Pancreas (tissue), 10 donors: ENCODE measurements at places on chromosomes 2 and 18. TPM values are rescaled to one million over a fixed set of nuclear protein-coding genes. Genes with fewer than 3 reads are reported as not detected.

Gene ICA1L
- 2.7 TPM for total RNA-seq

Gene WNT10A
- total RNA-seq = not detected

Gene OSR1
- 2.7 TPM for total RNA-seq

Gene MSGN1
- not detected for total RNA-seq

Gene SGO2
- total RNA-seq = 0.78 TPM

GRCh38 chr2:95387358-95387757, 15.2 kb upstream of the FAHD2A start:
- no peak for DNase-seq

GRCh38 chr18:11985586-11985985, 4.3 kb downstream of the IMPA2 start:
- DNase-seq = no peak

- no peak for DNase-seq
Measured at GRCh38 chr2:170332676-170333402, 154.9 kb downstream of the MYO3B start.

DNA sequence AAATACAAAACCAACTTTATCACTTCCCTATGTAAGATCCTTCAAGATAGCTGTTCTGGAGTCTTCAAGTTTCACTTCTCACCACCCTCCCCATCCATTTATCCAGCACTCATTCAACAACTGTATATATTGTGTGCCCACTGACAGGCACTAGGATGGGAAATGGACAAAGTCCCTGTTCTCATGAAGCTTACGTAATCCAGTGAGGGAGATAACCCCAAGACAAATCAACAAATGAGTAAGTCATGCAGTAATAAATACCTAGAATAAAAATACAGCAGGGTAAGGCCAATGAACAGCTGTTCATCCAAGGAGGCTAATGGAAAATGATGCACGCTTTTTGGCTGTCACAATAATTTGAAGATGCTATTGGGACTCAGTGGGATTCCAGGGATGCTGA, 133.8 kb downstream of the MEMO1 start:
- no peak for DNase-seq

DNA sequence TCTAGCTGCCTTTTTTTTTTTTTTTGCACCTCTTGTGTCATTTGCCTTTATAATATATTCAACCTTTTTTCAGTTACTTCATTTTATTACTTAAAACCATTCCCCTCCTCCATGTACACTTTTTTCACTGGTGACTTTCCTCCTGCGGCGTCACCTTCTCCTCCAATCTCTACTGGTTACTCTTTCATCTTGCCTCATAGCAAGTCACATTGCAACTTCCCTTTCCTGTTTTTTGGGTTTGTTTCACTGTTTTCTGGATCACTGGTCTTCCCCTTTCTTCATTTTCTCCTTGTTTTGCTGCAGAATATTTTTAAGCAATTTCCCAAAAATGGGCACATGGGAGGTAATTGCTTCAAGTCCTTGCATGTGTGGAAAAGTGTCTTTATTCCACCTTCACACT, 37.7 kb upstream of the GPR155 start:
- DNase-seq = no peak

- no peak for DNase-seq
Measured at GRCh38 chr2:97747285-97747684, 33.9 kb downstream of the ZAP70 start.

DNA sequence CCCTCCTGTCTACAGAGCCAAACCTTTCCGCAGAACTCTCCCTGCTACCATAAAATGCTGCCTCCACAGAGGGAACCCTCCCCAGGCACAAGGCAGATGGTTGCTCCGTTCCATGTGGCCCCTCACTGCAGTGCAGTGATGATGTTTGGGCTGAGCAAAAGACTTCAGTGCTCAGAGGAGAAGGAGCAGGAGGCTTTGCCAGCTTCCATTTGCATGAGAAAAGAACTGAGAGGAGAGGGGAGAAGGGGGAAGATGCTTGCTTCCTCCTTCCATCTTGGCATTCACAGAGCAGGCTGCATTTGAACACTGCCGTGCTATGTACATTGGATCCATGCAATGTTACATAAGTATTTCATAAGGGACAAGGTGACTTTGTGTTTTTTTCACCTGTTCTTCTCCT, 46.6 kb upstream of the TMEM200C start:
- DNase-seq = no peak

GRCh38 chr18:69897397-69898108, 50.1 kb downstream of the CD226 start:
- no peak for DNase-seq

DNA sequence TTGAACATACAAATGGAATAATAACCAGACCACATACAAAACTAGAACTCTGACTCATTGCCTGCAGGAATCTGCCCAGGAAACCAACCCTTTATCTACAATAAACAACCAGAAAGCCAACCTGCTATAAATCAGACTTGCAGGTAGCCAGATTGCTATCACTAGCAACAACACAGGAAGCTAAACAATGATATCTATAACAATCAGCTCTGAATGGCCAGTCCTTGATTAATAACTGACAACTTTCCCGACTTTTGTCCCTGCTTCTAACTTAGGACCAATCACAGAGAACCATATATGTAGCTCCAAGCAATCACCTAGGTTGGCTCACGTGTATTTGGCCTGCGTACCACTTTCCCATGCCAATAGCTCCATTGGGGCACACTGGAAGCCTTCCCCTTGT, 470.8 kb downstream of the RIT2 start:
- no peak for DNase-seq

DNA sequence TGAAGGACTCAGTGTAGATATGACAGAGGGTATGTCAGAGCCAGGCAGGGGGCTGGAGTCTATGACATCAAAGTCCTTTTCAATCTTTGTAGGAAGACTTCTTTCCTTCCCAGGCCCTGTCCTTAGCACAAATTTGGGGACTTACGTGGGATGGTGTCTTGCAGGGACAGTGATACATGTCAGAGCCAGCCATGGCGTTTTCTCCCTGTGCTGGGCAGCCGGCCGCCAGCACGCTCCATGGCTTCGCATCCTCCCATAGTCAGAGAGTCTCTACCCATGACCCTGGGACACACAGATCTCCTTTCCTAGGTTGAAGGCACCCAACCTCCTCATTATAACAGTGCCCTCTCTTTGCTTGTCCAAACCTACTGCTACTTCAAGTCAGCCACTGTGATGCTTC, 156.9 kb upstream of the MYCN start:
- no peak for DNase-seq
